ENCODE measurements at places on chromosomes 13 and 19.

- DNase-seq: no peak
Measured at GRCh38 chr13:51101636-51102235, 9.3 kb downstream of the C13orf42 start.

GRCh38 chr19:858868-859843 lies at the start of gene CFD:
Gene CFD (plus strand): TSS chr19:859664. CDS start chr19:859690, 26 bp downstream.
- peak; percentile 56 for DNase-seq

DNA sequence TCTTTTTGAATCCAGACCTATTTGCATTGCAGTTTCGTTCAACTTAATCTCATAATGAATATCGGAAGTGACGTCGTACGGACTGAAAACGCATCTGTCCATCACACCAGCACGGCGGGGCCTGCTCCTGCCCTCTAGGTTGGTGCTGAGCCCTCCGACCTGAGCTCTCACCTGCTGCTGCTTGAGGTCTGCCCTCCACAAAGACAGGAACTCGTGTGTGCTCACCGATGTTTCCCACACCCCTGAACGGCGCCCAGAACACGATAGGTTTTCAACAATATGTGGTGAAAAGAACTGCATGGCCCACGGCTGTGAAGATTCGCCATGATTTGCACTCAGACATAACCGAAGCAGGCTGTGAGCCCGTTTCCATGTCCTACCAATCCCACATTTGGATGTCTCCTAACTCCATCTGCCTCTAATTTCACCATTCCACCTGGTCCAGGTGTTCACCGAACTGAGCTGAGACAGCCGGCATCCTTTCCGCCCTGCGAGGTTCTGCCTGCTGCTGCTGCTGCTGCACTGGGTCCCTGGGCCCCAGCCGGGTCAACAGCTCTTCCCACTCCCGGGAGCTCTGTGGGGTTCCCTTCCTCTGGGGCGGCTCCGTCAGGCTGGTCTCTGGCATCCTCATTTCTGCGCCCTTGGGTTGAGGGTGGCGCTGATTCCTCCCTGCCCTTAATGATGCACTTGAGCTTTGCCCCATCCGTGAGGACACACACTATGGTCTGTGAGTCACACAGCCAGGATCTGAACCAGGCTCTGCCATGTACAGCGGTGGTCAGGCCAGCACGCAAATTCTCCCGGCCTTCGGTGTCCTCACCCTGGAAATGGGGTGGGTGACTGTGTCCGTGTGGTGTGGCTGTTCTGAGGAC lies 20.9 kb downstream of the GRTP1 start:
- peak; percentile 14 for DNase-seq

- no peak for DNase-seq
Measured at GRCh38 chr13:44165889-44166496, 207.6 kb upstream of the SERP2 start.

DNA sequence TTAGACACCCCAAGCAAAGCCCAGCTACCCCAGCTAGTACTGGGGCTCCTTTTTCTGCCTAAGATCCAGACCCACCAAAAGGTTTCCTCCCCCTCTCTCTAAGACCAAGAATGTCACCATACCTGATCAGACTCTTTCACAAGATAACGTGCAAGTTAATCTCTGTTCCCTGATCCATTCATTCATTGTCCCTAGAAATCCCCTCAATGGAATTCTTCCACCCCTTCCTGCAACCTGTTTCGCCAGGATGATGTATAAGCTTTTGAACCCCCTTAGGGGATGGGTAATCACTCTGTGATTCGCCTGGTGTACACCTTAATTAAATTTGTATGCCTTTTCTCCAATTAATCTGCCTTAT lies 17.3 kb upstream of the CLN5 start:
- no peak for DNase-seq
